ENCODE measurements at places on chromosomes 2 and 18.

GRCh38 chr18:23864624-23865023, 149.9 kb upstream of the TTC39C start:
- DNase-seq, result no peak

DNA sequence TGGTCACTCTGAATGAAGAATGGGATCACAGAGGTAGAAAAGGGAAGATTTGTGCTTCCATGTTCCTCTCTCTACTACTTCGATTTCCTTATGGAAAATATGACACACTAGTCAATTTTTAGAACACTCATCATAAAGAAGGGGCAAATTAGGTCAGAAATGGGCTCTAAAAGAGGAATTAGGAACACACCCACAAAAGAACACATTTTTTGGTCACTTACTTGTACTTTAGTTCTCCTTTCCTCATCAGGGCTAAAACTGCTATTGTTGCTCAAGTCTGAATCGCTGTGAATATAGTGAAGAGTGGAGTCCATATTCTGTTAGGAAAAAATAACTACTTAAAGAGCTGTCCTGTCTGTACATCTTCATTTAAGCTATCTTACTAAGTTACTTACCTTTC, 52.6 kb downstream of the PPP4R1 start:
- DNase-seq, result no peak

GRCh38 chr18:61854578-61855448, 38.0 kb downstream of the RNF152 start:
- DNase-seq, result no peak

- no peak for DNase-seq
These were observed 221.9 kb downstream of the OTX1 start for GRCh38 chr2:63272560-63272959.

DNA sequence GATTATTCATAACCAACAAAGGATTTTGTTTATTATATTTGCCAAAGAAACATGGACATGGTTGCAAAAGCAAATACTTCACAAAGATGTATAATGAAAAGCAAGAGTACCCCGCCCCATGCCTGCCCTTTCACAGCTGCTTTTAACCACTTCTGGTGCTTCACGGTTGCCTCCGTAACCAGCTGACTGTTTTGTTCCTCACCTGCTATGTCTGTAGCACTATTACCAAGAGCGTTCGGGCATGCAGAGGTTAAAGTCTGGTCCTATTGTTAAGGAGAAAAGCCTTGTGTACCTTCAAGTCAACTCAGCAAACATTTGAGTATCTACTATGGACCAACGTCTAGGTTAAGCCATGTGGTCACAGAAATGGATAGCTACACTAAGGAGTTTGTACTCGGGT, 115.2 kb upstream of the FOSL2 start:
- no peak for DNase-seq

DNA sequence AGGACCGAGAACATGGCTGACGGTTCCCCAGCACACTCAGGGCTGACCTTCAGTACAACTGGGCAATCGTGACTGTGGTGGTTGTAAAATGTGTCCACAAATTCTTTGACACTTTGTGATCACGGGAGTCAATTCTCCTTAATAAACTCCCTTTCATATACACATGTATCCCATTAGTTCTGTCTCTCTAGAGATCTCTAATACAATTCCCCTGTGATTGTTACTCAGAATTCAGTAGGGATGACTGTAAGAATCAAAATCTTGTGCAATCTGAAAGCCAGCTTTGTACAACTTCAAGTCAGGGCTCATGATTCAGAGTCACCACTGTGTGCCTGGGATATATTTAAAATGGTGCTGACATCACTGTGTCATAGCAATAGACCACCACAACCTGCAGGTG, 89.5 kb upstream of the LMAN1 start:
- DNase-seq, result no peak

- DNase-seq, result no peak
These were observed 48.1 kb downstream of the MYOM1 start for GRCh38 chr18:3171631-3172030.

DNA sequence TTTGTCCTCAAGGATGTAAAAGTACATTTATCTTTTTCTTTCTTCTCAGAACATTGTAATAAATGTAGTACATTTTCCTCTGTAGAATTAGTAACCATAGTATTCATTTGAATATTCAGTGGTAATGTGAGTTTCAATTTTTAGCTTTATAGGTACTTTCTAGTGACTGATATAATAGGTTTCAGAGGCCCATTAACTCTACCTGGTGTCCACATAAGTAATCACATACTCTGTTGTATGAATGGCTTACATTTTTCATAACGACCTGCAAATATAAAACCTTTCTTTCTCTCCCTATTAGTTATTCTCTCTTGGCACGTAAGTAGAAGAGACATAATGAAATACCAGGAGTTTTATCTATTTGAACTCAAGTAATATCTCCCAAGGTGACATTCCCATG, 1017.6 kb downstream of the DPP10 start:
- DNase-seq, result no peak

DNA sequence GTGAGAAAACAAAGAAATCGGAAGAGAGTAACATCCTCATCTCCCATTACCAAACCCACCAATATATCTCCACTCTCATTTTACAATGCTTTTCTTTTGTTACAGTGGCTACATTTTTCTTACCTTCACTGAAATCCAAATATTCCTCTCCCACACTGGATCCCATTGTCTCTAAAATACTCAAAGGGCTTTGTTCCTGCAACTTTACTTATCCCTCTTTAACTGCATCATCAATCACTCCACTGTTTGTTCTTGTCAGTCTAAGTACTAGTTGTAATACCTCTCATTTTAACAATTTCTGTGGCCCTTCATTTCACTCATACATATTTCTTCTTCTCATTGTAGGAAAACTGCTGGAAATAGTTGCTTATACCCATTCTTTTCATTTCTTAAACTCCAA, 464.2 kb upstream of the PIK3C3 start:
- no peak for DNase-seq

- DNase-seq, result no peak
These were observed 291.2 kb upstream of the DDX18 start for GRCh38 chr2:117523267-117523666.

DNA sequence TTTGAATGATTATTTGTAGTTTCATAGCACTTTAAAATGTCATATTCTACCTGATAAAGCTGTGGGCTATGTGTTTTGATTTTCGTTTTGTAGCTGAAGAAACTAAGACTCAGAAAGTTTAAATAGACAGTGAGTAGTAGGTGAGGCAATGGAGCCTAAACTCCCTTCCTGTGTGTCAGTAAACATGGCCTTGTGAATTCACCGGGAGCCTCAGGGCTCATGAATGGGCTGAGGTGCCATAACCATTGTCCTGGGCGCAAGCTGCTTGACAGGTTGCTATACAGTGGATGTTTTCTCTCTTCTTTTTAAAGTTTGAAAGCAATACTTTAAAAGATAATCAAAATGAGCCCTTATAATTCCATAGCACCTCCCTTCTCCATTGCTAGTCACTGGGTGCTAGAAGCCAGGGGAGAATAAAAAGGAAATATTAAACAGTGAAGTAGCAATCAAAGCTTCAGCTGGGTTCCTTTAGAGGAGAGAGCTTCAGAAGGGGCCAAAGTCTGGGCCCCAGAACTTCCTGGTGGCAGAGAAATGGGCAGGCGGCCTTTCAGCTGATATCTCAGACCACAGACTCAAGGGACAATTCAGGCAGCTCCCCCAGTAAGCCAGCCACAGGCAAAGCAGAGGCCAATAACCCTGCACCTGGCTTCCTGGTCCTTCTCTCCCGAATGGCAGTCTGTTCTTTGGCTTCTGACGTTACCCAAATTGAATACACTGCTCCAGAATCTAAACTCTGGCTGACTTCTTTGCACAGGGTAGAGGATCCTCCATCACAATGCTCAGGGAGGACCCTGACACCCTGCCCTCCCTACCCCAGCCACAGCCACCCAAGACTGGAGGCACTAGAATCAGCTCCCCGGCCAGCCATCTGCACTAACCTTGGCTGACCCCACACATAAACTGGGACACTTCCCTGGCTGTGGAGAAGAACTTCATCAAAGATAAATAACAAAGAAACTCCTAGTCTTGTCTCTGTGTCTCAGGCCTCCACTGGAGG, 51.8 kb upstream of the NPAS2 start:
- DNase-seq, result no peak

DNA sequence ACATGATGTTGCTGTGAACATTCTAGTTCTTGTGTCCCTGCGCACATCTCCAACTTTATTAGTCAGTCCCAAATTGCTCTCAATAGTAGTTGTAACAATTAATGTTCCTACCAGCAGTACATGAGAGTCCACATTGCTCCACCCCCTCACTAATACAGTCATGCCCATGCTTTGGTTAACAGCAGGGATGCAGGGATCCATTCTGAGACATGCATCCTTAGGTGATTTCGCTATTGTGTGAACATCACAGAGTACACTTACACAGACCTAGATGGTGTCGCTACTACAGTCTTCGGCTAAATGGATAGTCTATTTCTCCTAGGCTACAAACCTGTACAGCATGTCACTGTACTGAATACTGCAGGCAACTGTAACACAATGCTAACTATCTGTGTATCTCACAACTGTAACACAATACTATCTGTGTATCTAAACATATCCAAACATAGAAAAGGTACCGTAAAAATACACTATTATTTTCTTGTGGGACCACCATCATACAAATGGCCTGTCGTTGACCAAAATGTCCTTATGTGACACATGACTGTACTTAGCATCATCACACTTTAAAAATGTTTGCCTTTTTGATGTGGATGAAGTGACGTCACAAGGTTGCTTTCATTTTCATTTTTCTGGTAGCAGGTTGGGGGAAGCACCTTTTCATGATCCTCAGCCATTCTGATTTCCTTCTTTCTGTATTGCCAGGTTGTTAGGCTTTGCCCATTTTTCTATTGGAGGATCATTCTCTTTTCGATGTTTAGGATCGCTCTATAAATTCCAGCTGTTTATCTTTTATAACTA, 82.9 kb upstream of the RNF152 start:
- DNase-seq, result no peak

DNA sequence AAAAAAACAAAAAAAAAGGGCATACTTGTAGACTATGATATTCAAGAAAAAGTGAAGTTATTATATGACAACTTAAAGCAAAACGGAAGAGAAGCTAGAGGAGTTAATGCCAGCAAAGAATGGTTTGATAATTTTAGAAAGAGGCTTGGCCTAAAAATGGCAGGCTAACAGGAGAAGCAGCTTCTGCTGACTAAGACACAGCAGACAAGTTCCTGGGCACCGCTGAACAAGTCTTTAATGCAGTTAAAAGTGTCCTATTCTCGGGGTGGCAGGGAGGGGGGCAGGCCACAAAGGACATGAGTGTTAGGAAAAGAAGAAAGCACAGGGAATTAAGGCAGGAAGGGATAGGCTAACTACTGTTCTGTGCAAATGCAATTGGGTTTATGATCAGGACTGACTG, 50.3 kb upstream of the GAREM2 start:
- no peak for DNase-seq

- no peak for DNase-seq
These were observed 102.5 kb downstream of the GAREM1 start for GRCh38 chr18:32368170-32368569.

DNA sequence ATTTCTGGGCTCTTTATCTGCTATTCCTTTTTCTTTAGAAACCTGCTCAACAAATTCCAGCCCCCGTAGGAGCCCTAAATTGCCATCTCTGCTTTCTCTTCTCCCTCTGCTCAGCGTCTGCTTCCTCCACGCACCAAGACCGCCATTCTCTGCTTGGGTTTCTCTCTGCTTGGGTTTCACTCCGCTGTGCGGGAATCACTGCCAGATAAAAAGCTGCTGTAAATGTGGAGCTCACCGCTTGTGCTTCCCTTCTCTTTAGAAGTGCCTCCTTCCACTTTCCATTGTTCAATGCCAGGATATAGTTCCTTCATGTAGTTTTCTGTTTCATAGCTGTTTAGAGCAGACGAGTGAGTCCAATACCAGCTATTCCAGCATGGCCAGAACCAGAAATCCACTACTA, 45.9 kb downstream of the TMEM237 start:
- DNase-seq, result no peak

- no peak for DNase-seq
These were observed 23.6 kb downstream of the FZD5 start for GRCh38 chr2:207746131-207746530.

DNA sequence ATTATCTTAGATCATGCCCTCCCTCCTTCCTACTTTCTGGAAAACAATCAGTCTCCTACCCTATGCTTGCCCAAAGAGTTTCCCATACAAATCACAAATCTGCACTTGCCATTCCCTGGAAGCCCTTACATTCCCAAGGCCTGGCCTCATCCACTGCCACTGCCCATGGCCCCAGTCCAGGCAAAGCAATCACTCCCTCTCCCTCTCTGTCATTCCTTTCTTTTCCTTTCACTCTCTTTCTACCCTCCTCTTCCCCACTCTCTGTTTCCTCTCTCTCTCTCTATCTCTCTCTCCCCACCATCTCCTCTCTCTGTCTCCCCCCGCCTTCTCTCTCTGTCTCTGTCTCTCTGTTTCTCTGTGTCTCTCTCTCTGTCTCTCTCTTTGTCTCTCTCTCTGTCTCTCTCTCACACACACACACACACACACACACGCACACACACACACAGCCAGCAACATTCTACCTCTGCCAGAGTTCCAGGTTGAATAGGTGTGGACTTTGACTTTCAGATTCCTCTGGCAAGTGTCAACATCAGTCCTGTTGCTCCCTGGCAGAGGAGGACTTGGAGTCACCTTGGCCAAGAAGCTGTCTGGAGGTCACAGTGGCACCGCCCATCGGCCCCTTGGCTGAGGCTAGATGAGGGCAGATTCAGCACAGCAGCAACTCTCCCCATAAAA, 43.7 kb upstream of the NAT8 start:
- no peak for DNase-seq

DNA sequence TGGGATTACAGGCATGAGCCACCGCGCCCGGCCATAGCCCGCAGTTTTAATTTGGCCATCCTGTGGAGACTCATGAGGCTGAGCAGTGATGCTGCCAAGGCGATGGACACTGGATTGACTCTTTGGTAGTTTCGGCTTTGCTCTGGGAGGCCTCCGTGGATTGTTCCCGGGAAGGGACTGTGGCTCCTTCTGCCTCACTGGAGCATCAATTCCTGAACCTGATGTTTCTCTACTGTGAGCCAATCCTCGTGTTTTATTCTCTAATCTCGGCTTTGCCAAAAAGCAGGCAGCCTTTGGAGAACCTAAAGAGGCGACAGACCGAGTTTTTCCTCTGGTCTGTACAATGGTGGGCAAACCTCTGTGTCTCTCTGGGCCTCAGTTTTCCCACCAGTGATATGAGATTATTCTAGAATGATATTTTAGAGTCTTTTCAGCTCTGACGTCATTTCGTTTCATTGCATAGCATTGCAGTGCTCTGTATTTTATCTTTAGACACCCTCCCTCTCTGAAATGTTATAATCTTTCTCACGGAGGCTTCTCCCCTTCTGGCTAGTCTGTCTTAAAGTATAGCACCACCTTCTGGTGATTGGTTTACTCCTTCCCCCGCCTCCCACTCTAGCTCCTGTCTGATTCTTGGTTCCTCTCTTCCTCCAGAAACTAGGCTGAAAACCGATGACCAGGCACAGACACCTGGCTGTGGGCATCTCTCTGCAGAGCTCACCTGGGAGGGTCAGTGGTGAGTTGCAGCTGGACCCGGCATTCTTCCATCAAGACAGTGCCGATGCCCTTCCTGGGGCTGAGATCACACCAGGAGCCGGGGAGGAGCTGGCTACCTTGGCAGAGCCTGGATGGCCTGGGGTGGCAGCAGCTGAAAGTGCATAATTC, 341.3 kb downstream of the MYCN start:
- peak; percentile 13 for DNase-seq

All from GM12891 (cell line).